ENCODE measurements at places on chromosomes 11 and 22.

DNA sequence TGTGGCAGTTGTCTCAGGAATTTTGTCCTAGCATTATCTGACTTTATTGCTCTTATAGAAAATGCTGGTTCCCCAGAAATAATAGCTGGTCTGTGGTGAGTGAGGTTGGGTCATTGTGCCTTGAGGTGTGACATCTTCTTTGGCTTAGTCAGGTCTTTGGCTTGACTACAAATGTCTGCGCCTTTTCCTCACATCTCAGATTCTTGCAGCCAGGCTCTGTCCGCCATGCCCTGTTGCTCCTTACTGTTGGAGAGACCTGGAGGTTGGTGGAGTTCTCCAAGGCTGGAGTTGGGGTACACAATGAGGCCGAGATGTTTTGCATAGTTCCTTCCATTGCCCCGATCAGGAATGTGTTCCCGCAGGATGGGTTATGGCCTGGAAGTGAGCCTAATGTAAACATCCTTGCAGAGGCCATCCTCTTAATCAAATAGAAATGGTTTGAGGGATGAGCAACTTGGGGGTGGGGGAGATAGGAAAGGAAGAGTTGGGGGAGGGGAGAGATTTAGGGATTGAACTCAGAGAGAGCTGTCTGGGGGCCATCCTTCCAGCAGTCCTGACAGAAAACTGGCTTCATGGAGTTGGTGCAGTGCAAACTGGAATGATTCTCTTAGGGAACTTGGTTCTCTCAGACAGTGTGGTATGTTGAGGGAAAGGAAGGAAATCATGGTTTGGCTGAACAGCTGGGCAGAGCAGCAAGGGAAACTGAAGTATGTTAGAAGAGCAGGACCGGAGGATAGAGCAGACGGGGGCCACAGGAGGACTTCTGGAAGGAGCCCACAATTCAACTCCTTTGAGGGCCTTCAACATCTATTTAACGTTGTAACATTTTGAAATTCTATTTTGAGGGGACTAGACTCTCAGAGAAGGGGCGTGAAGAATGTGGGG lies 49.9 kb downstream of the ZBTB16 start:
- DNase-seq: no peak

- DNase-seq: no peak
These were observed 14.2 kb upstream of the TLCD5 start for GRCh38 chr11:120310870-120311269.

DNA sequence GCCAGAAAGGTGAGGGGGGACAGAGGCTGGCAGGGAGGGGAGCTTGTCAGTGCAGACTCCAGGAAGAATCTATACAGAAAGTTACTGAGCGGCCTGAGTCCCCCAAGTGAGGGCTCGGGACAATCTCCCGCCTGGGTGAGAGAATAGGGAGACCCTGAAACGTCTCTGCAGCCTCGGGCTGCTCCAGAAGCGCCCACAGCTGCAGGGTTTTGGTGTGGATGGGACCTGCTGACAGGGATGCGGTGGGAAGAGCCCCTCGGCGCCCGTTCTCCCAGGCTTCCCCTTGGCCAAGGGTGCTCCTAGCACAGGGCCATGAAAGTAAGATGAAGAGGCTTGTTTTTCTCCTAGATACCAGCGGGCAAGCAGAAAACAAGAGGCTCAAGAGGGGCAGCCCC lies 743 bp upstream of the RCE1 start:
- no peak for DNase-seq

- DNase-seq: no peak
These were observed 39.1 kb downstream of the SLC35F2 start for GRCh38 chr11:107819361-107820014.

DNA sequence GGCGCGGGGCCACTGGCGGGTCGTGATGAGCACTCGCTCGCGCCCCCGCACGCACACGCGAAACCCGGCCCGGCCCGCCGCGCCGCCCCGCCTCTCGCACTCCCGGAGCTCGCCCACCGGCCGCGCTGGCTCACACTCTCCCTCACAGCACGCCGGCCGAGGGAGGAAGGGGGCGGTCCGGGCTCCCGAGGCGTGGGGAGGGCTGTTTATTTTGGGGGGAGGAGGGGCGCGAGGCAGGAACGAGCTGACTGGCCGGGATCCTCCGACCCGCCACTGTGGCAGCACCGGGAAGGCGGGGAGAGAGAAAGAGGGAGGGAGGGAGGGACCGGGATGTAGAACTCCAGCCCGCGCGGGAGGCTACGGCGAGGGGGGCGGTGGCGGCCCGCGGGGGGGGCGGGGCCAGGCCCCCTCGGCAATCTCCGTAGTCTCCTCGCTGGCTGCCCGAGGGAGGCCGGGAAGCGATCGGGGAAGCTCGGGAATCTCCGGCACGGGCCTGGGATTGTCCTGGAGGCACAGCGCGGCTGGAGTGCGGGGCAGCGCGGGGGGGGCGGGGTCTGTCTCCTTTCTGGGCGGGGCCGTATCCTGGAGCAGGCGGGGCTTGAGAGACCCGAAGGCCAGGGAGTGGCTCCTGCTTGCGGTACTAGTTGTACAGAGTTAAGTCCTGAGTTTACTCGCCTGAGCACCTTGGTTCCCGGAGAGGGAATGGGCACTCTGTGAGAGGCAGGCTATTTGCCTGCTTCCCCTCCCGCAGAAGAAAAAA lies at the start of gene RBFOX2:
Gene RBFOX2 (minus strand): TSS at position 179 of the 760 bp plus-strand sequence. CDS start 399 bp downstream, outside the sequence.
- DNase-seq: peak; percentile 79

GRCh38 chr22:33756508-33756949 lies 163.7 kb downstream of the LARGE1 start:
- no peak for DNase-seq

- DNase-seq: no peak
These were observed 129.0 kb downstream of the TEAD1 start for GRCh38 chr11:12803086-12803826.

- DNase-seq: no peak
These were observed 9.9 kb downstream of the EIF1AD start for GRCh38 chr11:65992056-65992455.

DNA sequence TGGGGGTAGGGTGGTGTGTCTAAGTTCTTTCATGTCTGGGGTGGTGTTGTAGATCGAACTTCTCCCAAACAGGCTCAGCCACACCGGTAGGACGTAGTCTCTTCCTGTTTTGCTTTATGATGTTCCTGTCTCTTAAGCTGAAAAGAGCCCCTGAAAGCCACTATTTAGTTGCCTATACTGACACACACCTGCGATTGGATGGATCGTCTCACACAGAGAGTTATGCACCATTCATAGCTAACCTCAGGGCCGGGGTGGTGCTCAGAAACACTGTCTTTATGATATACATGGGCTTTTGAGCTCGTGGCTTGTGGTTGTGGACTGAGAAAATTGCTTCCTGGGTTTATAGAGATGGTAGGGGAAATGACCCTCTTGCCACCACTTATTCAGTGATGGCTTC lies 137.6 kb downstream of the TEAD1 start:
- DNase-seq: no peak

DNA sequence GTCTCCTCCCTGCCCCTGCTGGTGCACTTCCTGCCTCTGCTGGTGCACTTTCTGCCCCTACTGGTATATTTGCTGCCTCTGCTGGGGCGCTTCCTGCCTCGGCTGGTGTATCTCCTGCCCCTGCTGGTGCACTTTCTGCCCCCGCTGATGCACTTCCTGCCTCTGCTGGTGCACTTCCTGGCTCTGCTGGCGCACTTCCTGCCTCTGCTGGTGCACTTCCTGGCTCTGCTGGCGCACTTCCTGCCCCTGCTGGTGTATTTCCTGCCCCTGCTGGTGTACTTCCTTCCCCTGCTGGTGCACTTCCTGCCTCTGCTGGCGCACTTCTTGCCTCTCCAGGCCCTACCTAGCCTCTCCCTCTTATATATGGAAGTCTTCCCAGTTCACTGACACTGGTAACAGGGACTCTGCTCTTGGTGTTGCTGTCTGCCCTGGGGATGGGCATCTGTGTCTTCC lies 10.1 kb downstream of the MTFP1 start:
- peak; percentile 81 for DNase-seq

DNA sequence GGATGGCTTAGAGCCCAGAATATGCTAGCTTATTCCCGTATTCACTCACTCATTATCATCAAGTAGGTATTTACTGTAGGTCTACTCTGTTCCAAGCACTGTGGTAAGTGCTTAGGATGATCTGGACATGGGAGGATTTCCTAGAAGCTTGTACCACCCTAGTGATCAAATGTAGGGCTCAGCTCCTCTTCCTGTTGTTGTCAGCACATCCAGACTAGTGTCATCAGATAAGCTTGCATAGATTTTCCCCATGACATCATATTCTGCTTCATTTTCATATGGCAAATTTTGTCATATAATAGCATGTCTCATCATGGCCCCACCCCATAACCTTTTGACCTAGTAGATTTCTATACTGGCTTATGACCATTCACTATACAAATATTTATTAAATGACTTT lies 19.3 kb upstream of the NUCB2 start:
- DNase-seq: no peak

DNA sequence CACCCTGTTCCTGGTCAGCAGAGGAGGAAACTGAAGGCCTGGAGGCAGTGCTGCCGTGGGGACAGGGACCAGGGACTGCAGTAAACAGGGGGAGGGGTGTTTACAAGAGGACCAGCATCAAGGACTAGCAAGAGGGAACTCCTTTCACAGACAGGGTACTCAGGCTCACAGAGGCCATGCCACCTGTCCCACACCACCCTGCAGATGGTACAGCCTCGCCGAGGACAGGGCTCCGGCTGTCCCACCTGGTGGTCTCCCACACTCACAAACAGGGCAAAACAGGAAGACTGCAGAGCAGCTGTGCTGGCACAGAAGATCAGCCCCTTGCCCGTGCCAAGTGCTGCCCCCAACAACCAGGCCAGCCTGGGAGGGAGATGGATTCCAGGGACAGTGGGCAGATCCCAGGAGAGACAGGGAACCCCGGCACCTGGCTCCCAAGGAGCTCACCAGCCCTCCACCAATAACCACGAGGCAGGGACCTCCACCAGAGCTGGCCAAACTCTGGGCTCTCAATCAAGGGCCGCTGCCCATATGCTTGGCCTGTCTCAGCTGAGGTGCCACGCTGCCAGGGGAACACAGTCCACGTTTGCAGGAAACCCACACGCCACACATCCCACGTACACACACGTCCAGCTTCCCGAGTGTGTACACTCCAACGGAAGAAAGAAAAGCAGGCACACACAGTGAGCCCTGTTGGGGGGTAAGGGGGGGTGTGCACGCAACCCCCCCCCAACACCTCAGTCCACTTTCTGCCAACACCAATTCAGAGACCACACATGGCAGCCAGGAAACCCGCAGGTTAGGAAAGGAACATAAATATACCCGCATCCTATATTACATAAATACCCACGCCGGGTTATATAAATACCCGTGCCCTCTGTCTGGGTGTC lies 2.1 kb downstream of the CSNK1E start:
- DNase-seq: peak; percentile 28

- no peak for DNase-seq
These were observed 34.9 kb downstream of the SCUBE2 start for GRCh38 chr11:9056467-9056866.

DNA sequence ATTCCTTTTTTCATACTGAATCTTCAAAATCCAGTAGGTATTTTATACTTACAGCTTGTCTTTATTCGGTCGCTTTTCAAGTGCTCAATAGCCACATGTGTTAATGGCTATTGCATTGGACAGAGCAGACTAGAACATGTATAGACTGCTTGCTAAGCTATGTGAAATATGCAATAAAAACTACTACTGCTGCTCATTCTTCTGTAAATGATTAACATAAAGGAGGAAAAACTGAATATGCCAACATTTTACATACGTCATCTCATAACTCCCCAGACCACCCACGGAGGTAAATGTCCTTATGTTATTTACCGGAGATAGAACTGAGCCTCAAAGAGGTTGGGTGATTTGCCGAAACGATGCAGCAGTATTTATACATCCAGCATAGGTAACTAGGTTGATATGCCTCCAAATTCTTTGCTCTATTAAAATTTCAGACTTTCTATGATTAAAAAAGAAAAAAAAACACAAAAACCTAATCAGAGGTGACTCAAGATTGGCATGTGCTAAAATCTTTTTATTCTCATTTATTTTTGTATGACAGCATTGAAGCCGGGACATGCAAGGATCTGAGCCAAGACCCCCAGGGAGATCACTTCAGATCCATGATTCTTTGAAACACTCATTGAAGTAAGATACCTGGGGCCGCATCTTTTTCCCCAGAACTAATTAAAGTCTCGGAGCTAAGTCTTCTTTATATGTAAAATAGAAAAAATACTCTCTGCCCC lies 78.5 kb upstream of the OR5AK2 start:
- DNase-seq: no peak

GRCh38 chr22:27614650-27615007 lies 186.9 kb downstream of the MN1 start:
- DNase-seq: no peak

- no peak for DNase-seq
These were observed 191.6 kb upstream of the CADM1 start for GRCh38 chr11:115695677-115696364.

- DNase-seq: peak; percentile 67
These were observed at the start of gene PLCB3 for GRCh38 chr11:64251016-64251752. PLCB3 (plus strand) TSS chr11:64251530; CDS start chr11:64251650, 120 bp downstream.

- no peak for DNase-seq
These were observed 14.1 kb downstream of the PPP6R2 start for GRCh38 chr22:50357222-50357621.

DNA sequence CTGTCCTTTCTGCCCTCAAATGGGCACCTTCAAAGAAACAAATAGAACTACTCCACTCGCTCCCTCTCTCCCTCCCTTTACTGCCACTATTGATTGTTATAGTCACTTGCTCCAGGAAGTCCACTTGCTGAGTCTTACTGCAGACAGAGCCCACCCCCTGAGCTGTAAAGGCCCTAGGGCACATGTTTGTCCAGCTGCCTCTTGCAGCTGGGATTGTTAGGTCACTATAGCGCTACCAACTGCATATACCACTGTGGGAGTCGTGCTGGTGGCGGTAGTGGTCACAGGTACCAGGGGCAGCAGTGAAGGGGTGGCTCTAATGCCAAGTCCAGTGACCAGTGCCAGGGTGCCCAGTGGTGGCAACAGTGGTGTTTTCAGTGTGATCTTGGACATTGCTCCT lies 4.4 kb upstream of the SREBF2 start:
- DNase-seq: no peak

GRCh38 chr11:117928446-117929141 lies 608 bp downstream of the TMPRSS13 start:
- DNase-seq: no peak

GRCh38 chr11:120756931-120757330 lies 245.4 kb downstream of the GRIK4 start:
- no peak for DNase-seq

DNA sequence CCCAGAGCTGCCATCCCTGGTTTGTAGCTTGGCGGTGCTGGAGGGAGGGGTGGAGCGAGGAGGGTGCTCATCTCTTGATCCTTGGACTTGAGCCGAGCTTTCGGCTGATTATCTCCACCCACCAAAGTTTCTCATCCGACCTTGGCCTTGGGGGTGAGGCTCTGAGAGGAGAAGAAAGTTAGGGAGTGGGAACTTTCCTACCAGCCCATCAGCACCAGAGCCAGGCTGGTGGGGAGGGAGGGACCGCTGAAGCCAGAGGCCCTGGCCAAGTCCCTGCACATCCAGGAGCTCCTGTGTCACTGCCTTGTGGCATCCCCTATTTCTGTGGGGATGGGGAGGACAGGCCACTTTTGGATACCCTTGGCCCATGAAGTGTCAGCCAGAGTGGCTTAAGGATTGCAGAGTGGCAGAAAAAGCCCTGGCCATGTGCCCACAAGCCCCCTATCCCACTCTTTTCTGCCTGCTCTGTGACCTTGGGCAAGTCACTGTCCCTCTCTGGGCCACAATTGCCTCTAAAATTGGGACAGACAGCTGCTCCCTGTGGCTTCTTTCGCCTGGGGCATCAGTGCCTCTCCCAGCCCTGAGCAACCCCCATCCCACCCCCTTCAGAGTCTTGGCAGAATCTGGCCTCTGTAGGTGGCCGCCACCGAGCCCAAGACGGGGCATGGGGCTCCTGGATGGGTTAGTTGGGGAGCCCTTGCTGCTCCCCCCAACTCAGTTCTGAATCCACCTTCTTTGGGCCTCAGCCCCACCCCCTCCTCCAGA lies 10.3 kb downstream of the KCTD17 start:
- no peak for DNase-seq

Measured in CD4-positive, alpha-beta T cell treated with Interleukin-17A for 4 hours (primary cell).